ENCODE measurements at places on chromosomes 7 and 10.

GRCh38 chr10:60901561-60902235 lies 42.3 kb downstream of the RHOBTB1 start:
- DNase-seq, result no peak

DNA sequence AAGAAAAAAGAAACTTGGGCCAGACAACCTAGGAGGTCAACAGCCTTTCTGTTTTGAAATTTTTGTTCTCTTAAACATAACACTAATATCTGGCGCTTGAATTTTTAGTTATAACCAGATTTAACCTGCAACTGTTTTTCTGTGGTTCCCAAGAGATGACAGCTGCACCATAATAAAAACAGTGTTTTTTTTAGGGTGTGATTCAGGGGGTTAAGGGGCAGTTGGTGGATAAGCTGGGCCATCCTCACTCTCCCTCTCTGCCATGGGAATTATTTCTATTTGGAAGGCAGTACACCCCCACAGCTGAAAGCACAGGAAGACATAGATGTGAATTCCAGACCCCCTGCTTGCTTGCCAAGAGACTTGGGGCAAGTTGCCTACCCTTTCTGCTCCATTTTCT lies 20.1 kb upstream of the TM9SF3 start:
- DNase-seq, result no peak

DNA sequence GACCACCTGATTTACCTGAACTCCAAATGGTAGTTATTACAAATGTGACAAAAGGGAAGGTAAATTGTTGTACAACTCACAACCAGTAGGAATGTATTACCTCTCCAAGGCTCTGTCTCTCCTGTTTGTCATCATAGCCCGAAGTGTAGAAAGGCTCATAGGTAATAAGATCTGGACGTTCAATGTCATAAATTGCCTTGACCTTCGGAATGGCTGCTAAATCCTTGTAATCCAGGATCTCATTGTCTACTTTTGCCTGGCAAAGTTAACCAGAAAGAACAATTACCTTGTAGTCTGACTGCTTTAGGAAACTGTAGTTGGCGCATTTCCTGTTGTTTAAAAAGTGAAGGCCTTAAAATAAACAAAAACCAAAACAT lies 68.6 kb upstream of the AFAP1L2 start:
- DNase-seq, result no peak

DNA sequence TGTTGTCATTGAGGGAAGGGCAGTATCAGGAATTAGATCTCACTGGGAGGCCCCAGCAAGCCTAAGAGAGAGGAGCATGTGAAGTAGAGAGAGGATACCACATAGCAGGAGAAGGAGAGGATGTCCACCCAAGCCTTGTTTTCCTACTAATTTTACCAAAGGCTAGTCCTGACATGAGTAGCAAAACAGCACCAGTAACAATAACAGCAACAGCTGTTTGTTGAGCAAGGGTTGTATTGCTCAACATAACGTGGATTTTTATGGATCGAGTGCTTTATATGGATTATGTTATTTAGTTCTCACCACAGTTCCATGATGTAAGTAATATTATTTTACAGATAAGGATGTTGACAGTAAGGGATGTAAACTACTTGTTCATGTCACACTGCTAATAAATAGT lies 135.2 kb upstream of the DLX6 start:
- DNase-seq, result no peak

- DNase-seq, result no peak
Measured at GRCh38 chr10:114388275-114388674, 16.0 kb downstream of the AFAP1L2 start.

- no peak for DNase-seq
Measured at GRCh38 chr7:81170291-81170690, 251.4 kb upstream of the SEMA3C start.

DNA sequence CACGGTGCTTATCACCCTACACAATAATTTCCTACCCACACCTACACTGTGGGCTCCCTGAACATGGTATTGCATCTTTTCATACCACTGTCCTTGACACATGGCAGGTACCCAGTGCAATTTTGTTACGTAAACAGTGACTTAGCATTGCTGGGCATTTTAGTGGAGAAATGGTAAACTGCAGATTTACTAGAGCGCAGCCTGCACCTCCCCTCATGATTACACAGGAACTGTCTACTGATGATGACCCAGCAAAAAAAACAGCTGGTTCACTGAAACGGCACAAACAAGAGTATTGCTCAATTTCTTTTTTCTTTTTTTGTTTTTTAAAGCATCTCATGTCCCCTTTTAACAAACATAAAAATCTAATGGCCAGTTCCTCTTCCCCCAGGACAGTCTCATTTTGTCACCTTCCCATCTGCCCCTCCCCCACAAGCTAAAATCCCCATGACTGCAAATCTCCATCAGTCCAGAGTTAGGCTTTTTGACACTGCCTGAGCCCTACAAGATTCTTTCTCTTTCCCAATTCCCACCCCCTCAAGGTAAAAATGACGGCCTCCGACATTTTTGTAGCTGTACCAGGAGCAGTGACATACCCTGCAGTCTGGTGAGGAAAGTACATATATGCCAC lies 2.8 kb downstream of the ZNF746 start:
- peak; percentile 65 for DNase-seq

- no peak for DNase-seq
Measured at GRCh38 chr7:157990881-157991250, 596.8 kb downstream of the PTPRN2 start.

DNA sequence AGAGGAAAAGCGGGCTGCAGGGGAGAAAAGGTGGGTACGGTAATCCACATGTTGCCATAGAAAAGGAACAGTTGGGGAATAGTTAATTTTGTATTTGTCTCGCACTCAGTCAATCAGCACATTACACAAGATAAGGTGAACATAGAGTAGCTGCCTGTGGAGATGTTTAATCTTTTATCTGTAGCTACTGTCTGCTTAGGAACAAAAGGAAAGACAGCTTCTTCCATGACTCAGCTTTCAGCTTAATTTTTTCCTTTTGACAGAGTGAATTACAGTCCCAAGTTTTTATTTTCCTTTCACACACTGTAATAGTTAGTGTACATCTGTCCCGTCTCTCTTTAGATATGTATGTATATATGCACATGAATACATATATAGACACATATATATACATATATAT lies 39.3 kb upstream of the PODXL start:
- DNase-seq, result peak; percentile 11

GRCh38 chr10:71661060-71661622 lies 58.4 kb downstream of the C10orf105 start:
- DNase-seq, result no peak

- DNase-seq, result no peak
Measured at GRCh38 chr10:31773749-31774298, 154.8 kb downstream of the ARHGAP12 start.

DNA sequence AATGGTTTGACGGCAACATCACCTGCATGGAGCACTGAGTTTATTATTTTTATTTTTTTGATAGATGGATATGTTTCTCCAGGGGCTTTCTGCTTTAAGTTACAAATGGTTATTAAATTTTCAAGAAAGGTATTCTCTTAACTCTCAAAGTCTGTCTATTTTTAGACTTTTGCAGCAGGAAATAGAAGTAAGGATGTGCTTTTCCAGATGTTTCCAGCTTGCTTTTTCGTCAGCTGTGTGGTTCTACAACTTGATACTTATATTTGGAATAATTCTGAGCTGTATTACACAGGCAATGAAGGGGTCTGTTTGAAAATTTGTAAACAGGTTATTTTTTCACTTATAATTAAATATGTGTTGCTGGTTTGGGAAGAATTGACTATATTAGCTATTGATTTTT lies 69.0 kb downstream of the CACNB2 start:
- no peak for DNase-seq

DNA sequence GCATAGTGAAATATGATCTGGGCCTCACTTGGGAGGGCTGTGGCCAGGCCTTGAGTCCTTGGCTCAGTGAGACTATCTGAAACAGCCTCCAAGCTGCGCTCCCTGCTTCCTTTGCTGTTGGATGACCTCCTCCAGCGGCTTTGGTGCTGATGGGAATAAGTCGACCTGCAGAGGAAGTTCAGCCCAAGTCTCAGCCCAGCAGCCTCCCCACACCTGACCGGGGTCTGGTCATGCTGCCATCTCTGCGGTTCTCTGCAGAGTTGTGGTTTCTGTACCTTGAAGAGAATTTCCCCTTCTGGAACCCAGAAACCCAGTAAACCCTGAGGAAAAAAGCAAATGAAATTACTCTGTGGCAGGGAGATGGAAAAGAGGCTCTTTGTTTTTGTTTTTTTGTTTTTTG lies 4.6 kb upstream of the RBAK start:
- DNase-seq, result no peak

Measured in OCI-M1 (cell line).